Activated CD4-positive, alpha-beta T cell treated with anti-CD3 and anti-CD28 coated beads for 4 hours (primary cell): ENCODE measurements at places on chromosomes 11 and 22.

- no peak for DNase-seq
Measured at GRCh38 chr11:119108146-119108856, 1.2 kb downstream of the C2CD2L start.

GRCh38 chr22:49685686-49686085, 142.0 kb downstream of the BRD1 start:
- no peak for DNase-seq

DNA sequence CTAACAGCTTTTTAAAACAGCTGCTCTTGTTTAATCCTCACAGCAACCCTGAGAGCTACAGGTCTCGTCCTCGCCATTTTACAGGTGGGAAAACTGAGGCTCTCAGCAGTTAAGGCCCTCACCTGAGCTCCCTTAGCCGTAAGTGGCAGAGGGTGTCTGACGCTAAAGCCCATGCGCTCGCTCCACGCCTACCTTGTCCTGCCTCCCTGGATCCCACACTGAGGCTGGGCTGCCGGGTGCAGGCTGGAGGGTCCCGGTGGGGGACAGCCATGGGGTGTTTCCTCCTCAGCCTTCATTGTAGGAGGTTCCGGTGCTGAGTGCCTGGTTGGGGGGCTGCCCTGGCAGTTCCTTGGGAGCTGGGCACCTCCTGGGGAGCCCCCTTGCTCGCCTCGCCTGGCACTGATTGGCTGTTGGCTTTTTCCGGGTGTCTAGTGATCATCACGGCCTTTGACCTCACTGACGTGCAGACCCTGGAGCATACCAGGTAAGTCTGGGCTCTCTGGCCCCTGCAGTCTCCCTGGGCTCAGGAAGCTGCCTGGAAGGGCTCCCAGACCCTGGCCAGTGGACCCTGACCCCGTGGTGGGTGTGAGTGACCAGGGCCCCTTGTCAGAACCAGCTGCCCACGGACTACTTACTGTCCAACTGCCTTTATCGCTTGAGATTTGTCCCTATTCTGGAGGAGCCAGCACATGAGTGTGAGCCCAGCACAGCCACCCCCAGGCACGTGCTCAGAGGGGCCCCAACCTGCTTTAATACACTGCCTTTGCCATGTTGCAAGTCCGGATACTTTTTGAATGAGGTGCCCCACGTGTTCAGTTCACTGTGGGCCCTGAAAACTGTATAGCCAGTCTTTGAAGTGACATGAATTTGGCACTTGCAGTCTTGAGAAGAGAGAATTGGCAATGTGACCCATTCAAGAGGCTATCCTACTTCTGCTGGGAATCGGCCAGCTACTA, 12.6 kb downstream of the RAB36 start:
- no peak for DNase-seq

GRCh38 chr11:120344302-120345004, 8.2 kb downstream of the ARHGEF12 start:
- peak; percentile 26 for DNase-seq

DNA sequence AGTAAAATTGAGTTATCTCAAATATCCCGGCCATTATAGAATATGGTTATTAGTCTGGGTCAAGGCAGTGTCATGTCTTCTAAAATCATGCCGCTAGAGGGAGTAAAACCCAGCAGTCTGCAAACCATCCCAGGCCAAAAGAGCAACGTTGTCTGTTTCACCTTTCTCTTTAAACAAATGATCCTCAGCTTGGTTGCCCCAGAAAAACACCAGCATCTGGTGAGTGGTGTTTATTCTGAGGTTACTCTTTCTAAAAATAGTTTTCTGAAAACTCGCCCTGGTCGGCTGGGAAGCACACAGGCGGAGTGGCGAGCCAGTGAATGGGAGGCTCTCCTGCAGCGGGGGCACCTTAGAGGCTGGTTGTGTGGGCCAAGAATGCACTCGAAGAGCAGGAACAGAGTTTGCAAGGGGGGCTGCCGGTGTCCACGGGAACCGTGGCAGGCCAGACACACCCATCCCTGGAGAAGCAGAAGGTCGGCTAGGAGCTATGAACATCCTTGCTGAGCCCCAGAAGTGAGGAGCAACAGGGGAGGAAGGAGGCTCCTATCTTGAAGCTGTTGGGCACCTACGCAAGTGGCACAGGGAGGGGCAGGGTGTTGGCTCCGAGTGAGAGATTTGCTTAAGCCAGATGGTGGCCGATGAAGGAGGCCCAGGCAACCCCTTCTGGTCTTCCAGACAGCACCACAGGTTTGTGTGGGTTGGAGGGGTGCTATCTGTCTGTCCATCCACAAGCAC, 297.1 kb downstream of the ETS1 start:
- DNase-seq: peak; percentile 64

GRCh38 chr22:43910178-43910695, 13.4 kb upstream of the PNPLA3 start:
- DNase-seq: no peak

DNA sequence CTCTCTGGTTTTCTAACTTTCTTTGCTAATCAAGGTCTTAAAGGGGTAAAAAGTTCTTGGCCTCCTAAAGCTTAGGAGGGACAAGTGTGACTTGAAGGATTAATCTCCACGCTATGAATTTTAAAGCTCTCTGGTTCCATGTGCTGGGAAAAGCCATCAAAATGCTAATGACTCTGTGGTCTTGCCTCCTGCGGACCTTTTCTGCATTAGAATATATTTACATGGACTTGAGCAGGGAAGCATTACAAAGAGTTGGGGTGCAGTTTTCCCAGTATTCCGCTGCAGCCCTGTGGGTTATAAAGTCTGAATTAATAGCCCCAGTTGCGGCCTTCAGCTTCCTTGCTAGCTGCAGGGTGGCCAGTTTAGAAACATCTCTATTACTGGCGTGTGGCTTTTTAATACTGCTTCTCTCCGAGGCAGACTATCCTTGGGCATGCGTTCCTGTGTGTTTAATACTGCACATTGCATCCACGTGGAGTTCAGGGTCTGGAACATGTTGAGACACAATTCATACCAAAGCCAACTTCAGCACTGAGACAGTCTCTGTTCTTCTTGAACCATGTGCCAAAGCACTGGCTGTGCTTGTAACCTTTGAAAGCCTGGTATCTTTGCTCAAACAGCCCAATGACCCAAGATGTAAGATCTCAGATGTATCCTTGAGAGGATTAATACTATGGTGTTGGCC, 27.3 kb downstream of the TSPAN18 start:
- no peak for DNase-seq

DNA sequence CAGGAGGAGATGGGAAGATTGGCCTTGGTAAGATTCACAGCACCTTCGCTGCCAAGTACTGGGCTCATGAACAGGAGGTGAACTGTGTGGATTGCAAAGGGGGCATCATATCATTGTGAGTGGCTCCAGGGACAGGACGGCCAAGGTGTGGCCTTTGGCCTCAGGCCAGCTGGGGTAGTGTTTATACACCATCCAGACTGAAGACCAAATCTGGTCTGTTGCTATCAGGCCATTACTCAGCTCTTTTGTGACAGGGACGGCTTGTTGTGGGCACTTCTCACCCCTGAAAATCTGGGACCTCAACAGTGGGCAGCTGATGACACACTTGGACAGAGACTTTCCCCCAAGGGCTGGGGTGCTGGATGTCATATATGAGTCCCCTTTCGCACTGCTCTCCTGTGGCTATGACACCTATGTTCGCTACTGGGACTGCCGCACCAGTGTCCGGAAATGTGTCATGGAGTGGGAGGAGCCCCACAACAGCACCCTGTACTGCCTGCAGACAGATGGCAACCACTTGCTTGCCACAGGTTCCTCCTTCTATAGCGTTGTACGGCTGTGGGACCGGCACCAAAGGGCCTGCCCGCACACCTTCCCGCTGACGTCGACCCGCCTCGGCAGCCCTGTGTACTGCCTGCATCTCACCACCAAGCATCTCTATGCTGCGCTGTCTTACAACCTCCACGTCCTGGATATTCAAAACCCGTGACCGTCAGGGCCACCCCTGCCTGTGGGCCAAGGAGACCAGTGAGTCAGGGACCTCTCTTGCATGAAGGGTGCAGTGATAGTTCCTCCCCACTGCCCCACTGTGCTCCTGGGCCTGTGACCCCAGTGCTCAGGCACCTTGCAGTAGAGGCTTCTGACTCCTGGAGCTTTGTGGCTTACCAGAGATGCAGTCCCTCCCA, 83.6 kb downstream of the BCR start:
- DNase-seq: peak; percentile 27

DNA sequence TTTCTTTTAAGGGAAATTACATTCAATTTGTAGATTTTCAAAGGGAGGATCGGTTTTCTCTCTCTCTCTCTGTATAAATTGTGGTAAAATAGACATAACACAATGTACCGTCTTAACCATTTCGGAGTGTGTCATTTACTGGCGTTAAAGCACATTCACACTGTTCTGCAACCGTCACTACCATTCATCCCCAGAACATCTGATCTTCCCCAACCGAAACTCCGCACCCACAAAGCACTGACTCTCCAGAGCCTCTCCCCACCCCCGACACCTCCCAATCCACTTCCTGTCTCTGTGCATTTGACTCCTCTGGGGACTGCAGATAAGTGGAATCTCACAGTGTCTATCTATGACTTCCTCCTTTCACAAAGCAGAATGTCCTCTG, 15.9 kb upstream of the GRAMD4 start:
- DNase-seq: peak; percentile 27

- no peak for DNase-seq
Measured at GRCh38 chr11:122033631-122034030, 82.4 kb downstream of the BLID start.

DNA sequence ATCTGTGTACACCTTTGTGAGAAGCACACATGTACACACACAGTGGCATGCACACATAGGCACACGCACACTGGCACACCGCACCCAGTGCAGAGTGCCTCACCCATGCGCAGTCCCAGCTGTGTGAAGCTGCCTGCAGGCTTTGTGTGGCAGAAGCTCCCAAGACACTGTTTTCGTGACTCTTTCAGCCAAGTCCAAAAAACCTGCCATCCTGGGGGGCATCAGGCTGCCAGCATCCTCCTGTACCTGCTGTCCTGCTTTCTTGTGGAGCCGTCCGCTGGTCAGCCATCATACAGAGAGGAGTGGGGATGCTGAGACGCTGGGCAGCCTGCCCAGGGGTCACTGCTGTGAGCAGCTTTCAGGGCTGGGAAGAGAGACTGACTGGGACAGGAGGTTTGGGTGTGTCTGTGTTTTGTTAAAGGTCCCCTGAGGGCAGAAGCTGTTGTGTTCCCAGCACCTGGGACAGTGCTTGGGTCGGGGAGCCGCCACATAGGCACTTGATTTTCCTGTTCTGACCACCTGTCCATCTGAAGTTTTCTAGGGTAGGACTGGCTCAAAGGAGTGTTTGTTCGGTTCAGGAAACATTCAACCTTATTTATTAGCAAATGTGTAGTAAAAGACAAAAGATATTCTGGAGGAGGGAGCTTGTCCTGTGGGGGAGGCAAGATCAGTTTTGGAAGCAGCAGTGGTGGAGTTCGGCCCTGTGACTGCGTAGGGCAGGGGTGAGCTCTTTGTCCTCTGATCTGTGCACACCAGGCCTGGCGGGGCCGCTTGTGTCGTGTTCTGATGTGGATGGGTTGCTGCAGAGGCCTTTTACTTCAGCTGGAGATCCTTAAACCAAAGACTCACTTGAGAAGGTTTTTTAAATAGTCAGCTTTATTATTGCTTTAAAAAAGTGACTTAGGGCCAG, 29.7 kb downstream of the AP2A2 start:
- no peak for DNase-seq

- no peak for DNase-seq
Measured at GRCh38 chr11:4125141-4125540, 30.5 kb downstream of the RRM1 start.

GRCh38 chr22:27129266-27129665, 471.9 kb downstream of the MIAT start:
- DNase-seq: no peak

GRCh38 chr11:70341881-70342429, 56.4 kb upstream of the CTTN start:
- no peak for DNase-seq

DNA sequence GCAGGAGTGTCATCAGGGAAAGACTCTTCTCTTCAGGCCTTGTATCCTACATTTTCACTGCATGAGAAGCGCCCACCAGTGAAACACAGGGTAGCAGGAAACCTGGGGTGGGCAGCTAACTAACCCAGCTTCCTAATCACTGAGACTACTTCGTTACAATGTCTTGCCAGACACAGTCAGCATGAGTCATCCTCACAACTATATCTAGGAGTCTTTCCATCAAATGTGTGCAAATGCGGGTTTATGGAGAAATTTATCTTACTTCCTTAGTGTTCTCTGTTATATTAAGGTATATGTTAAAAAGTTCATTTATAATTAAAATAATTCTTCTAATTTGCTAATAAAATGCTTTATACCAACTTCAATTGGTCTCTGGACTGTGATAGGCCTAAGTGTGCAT, 79.9 kb upstream of the RAB1B start:
- no peak for DNase-seq

- DNase-seq: no peak
Measured at GRCh38 chr11:63672156-63672463, 934 bp upstream of the ATL3 start.

GRCh38 chr11:19821412-19821875, 108.8 kb downstream of the NAV2 start:
- no peak for DNase-seq

- no peak for DNase-seq
Measured at GRCh38 chr11:119298726-119299125, 18.2 kb downstream of the MCAM start.

GRCh38 chr22:43811777-43812148, 342 bp downstream of the EFCAB6 start:
- no peak for DNase-seq

- DNase-seq: peak; percentile 88
Measured at GRCh38 chr11:11798586-11799438, 43.0 kb upstream of the USP47 start.

- DNase-seq: no peak
Measured at GRCh38 chr22:40624770-40625169, 11.7 kb downstream of the MRTFA start.

- no peak for DNase-seq
Measured at GRCh38 chr22:23816156-23816976, 22.4 kb downstream of the DERL3 start.

DNA sequence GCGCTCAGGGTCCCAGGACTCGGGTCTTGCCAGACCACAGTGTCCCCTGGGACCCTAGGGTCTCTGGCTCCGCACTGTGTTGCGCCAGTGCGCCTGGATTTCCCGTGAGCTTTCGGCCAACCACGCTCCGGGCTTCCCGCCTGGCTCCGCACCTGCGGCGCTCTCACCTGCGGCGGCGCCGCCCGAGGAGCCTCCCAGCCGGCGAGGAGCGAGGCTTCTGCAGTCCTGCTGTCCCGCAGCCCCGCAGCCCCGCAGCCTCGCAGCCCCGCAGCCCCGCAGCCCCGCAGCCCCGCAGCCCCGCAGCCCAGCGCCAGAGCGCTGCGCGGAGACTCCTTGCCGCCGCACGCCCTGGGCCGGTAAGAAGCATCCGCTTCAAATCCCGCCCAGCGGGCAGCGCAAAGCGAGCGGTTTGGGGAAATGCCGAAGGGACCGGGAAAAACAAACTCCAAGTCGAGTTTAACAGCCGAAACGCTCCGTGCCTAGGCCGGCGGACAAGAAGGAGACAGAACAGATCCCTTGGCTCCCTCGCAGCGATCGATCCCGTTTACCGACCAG, 939 bp downstream of the ALX4 start:
- no peak for DNase-seq
